ENCODE measurements at places on chromosomes 3 and 15.

GRCh38 chr15:83092309-83092976 lies 15.0 kb upstream of the TM6SF1 start:
- no peak for DNase-seq

- no peak for DNase-seq
Measured at GRCh38 chr3:195040094-195040493, 230.9 kb downstream of the XXYLT1 start.

- no peak for DNase-seq
Measured at GRCh38 chr3:30770387-30770786, 124.1 kb downstream of the GADL1 start.

- DNase-seq = no peak
Measured at GRCh38 chr15:56923174-56923591, 4.7 kb downstream of the TCF12 start.
